Skin of body (tissue), 3 donors: ENCODE measurements at places on chromosomes 5 and 9. TPM values are rescaled to one million over a fixed set of nuclear protein-coding genes. Genes with fewer than 3 reads are reported as not detected.

CDC37L1 gene
- 17.4 TPM for total RNA-seq

ADAMTS2 gene
- total RNA-seq, result 49.3 TPM

MYMK gene
- 0.89 TPM for total RNA-seq

CBY3 gene
- total RNA-seq, result not detected

- DNase-seq, result no peak
Measured at GRCh38 chr5:95957561-95958203, 4.0 kb downstream of the ELL2 start.

DNA sequence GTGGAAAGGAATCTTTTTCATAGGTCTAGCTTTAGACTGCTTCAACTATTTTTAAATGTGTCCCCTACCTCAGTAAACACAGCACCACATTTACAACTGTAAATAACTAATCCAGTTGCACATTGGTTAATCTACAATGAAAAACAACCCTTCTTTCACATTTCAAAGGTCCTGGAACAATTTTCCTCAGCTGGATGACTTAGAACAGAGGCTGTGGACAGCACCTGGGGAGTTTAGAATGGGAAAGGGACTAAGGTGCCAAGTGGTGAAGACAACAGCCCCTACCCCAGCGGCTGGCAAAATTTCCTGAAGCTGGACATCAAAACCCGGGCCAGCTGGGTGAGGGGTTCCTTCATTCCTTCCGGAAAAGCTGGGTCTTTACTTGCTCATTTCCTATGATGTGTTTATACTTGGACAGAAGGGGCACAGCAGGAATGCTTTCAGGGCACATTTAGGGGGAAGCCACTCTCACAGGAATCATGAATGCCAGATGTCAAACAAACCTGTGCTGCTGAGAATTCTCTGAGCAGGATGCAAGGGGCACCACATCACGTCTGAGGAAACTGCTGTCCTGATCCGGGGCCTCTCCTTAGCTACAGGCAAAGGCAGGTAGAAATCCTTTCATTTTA lies 158.3 kb downstream of the NR2F1-AS1 start:
- DNase-seq, result no peak

DNA sequence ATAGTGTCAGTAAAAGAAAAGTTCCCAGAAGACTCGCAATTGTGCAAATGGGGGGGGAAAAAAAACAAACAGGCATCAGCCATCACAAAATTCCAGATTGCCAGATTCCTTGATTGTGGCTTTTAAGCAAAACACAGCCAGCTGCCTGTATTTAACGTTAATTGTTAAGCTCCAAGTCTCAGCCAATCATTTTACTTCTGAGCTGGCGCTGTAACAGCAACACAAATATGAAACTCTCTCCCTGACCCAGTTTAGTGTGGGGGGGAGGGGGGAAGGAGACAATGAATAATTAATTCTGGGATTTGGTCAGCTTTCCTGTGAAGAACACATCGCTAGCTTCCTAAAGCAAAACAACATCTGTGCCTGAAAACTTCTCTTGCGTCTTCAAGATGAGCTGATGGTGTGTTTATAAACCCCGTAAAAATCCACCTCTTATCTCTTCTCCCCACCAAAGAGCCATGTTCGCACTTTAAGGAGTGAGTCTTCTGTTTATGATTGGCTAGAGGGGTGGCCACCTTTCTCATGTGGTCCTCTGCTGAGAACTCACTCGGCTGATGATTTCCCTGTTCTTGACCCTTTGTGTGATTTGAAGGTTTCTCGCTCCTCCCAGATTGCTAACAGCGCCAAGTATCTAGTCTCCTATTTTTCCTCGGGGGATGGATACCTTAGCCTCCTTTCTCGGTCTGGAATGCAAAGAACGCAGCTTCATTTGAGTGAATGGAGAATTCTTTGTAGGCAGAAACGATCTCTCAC lies 160.2 kb upstream of the DAPK1 start:
- peak; percentile 34 for DNase-seq
